ENCODE measurements at places on chromosomes 11 and 22.

- no peak for DNase-seq
Observed at GRCh38 chr11:13963949-13964770, 1.6 kb downstream of the SPON1 start.

DNA sequence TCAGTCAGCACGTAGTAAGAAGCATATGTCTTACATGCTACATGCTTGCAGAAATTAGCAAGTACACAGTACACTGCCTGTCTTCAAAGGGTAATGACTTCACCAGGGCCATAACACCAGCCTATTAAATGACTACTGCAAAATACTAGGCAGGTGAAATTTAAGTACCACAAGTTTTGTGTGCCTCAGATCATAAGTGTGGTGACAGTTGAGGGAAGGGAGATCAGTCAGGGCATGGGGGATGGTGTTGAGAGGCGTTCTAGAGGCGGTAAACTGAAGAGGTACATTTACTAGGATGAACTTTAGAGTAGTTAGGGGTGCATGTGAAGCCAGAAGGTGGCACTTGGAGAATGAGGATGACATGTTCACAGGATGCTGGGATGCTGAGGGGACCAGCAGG lies 22.0 kb downstream of the AMOTL1 start:
- DNase-seq: no peak

DNA sequence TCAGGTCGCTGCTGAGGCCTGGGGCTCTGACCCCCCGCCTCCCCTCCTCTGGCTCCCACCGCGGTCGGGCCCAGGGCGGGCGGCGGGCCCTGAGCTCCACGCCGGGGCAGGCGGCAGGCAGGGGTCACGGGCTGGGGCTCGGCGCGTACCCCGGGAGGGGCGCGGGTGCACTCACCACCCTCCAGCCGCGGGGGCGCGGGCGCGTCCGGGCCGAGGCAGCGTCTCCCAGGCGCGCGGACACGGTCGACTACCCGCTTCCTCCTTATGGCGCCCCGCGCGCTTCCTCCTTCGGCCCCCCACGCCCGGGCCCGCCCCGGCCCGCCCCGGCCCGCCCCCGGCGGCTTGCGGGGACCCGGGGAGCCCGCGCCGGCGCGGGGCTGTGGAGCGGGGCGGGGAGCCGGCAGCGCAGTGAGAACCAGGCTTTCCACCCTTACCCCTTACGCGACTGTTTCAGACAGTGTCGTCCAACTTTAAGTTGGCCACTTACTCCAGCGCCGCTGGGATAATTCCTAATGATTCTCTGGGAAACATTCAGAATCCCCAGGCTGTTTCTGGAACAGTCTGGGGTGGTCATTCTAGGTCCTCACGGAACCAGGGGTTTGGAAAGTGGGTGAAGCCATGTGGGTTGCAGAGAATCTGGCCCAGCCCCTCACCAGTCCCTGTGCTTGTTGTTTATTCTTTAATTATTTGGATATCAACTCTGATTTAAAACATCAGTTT lies at the start of gene BID:
TSS of gene BID (minus strand) at position 264 of the 720 bp plus-strand sequence. CDS start 24,353 bp downstream, outside the sequence.
- DNase-seq: peak; percentile 53

DNA sequence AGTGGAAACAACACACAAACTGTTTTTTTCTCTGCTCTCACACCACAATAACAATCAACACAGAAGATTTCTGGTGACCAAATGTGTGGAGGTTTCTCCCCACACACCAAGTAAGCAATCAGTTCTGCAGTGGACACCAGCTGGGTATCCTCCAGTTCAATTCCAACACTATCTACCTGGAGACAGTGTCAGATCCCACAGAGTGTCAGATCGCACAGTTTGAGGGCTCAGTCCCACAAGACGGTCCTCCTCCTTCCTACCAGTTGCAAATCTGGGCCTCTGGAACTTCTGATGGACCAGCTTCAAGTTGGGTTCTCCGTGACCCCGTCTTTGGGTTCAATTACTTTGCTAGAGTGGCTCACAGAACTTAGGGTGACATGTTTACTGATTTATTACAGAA lies 9.0 kb downstream of the SWAP70 start:
- no peak for DNase-seq

GRCh38 chr11:106821291-106821690 lies 197.0 kb downstream of the GUCY1A2 start:
- no peak for DNase-seq

- DNase-seq: no peak
Observed at GRCh38 chr11:84558085-84558905, 1068.8 kb downstream of the DLG2 start.

- no peak for DNase-seq
Observed at GRCh38 chr11:124762624-124763155, 600 bp upstream of the ESAM start.

GRCh38 chr11:119366690-119367620 lies 14.5 kb downstream of the USP2 start:
- no peak for DNase-seq

GRCh38 chr11:3840870-3841425 lies at the start of gene RHOG:
Gene RHOG (minus strand): TSS chr11:3840959. CDS start chr11:3828138, 12,821 bp downstream.
- DNase-seq: no peak

- DNase-seq: no peak
Observed at GRCh38 chr22:42560381-42560780, 6.6 kb downstream of the SERHL2 start.

DNA sequence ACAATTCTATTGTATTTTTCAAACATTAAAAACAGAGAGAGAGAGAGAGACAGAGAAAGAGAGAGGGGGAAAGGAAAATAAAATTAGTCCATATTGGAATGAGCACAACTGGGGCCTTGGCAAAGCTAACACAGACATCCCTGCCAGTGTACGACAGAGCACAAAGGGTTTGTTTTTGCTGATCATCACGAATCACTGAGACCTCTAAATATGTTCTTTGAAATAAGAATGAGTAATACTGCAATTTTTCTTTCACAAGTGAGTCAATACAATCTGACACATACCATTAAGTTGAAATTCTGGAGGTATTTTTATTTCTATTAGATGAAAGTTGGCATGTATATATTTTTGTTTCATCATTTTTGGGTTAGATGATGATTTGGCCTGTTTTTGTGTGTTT lies 27.0 kb upstream of the LRRC4C start:
- no peak for DNase-seq

DNA sequence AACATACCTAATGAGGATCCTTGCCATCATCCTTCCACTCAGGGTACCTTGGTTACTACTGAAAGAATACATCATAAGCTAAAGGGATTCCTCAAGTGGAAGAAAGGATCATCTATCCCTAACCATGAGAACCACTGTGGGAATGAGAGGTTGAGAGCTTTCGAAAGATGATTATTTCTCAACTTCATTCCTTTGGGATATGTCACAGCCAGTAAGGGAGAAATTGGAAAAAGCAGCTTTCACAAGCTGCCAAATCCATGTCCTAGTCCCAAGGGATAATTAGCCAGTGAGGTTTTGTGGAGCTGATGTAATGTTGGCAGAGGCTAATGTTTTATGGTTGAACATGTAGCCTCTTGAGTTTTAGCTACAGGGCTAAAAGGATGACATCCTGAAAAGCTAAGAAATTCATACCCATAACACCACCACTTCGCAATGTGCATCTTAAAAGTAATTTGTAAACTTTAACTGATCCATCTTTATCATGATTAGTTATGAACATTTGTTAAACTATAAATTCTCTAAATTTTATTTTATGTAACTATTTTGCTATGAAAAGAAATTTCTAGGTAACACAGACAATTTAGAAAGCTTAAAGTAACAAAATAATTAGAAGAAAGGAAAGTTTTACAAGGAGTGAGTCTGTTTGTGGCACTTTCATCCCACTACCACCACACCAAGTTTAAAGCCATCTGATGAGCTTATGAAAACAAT lies 123.9 kb downstream of the MRTFA start:
- DNase-seq: no peak

GRCh38 chr11:125275905-125276618 lies 111.5 kb downstream of the PKNOX2 start:
- no peak for DNase-seq

DNA sequence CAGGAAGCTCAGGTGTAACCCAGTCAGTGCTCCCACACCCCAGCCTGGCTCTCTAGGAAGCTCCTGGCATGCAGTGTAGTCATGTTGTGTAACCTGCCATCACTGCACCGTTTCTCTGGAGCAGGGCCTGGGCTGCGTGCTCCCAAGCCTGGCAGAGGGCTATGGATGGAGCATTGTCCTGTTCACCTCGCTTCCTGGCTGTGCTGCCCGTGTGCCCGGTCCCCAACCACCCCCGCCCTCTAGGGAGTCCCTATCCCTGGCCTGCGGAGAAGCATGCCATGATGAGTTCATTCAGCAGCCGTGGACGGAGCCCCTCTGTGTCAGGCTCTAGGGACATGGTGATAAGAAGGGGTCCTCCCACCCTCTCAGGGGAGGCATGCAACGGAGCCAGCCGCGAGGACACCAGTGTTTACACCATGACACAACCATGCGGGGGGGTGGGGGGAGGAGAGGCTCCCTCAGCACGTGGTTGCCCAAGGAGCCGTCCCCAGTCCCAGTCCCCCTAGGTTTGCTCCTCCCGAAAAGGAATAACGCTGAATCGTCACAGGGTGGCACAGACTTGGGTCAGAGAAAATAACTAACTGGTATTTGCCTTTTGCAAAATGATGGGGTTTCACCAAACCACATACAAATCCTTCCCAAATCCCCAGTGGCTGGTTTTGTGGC lies 73.1 kb downstream of the FBLN1 start:
- DNase-seq: no peak

DNA sequence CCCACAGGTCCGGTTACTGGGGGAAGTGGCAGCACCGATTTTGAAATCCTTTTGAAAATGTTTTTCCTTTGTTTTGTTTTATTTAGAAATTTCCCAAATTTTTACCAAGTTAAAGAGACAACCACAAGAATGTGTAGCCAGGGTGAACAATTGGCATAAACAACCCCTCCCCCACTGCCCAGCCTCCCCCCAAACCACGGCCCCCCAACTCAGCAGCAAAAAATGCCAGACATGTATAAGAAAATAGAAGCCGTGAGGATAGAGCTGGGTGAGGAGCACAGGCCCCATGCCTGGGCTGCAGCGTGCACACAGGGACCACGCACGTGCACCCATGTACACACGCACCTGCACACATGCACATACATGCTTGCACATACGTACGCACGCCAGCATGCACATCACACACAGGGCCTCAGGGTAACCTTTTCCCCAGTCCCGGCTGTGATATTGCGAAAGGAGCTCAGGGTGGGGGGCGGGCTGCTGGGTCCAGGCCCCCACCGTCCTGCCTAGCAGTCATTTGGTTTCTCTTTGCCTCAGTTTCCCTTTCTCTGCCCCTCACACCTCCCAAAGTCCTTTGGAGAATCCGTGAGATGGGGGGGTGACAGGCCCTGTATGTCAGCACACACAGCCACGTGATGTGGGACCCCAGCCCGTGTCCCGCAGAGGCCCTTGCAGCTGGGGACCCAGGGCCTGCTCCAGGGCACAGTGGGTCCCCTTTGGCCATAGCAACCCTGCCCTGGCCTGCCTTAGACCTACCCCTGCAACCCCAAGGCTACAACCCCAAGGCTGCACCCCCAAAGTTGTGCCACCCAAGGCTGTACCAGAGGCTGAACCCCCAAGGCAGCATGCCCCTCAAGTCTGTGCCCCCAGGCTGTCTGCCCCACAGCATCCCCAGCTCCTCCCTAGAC lies 42.9 kb downstream of the IGF2 start:
- no peak for DNase-seq

GRCh38 chr22:34851918-34852662 lies 213.9 kb upstream of the ISX start:
- no peak for DNase-seq

GRCh38 chr11:81647374-81647773 lies 1086.3 kb downstream of the FAM181B start:
- no peak for DNase-seq

- peak; percentile 14 for DNase-seq
Observed at GRCh38 chr22:22935546-22936157, 48.0 kb downstream of the IGLL5 start.
